Vagina (tissue), 2 donors: ENCODE measurements at places on chromosomes 7 and 10. TPM values are rescaled to one million over a fixed set of nuclear protein-coding genes. Genes with fewer than 3 reads are reported as not detected.

The FIS1 gene
- total RNA-seq: 204 TPM

The FAM180A gene
- 7.1 TPM for total RNA-seq

The CACNA2D1 gene
- 16.9 TPM for total RNA-seq

GRCh38 chr7:67758551-67758950 is 761.9 kb downstream of the TYW1 start:
- no peaks in the 10 kb centered on the region for H3K36me3 ChIP-seq
- H3K27ac ChIP-seq: no peak overlapping the region
- no peaks in the 10 kb centered on the region for H3K27me3 ChIP-seq

- no peak overlapping the region for H3K27ac ChIP-seq
- no peaks in the 10 kb centered on the region for H3K4me1 ChIP-seq
- no peaks in the 10 kb centered on the region for H3K27me3 ChIP-seq
- no peak overlapping the region for H3K4me3 ChIP-seq
- DNase-seq: no peak
These were observed 33.6 kb downstream of the SMKR1 start for GRCh38 chr7:129535896-129536295.
